Pulmonary artery endothelial cell (primary cell): ENCODE measurements at places on chromosomes 2 and 18.

DNA sequence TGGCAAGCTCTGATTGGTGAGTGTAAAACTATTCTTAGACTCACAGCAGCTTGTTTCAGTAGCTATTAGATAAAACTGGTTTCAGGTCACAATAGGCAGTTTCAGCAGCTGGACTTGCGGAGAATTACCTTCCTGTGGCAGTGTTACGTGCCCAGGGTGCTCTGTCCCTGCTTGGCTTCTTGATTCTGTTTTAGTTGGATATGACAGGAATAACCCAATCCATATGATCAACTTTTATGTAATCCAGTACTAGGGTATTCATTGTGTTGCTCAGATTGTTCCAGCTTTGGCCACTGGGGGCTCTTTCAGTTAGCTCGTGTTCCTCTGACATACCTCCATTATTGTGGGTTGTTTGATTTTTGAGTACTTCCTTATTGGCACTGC is 43.1 kb downstream of the INPP4A start:
- no peak for DNase-seq

DNA sequence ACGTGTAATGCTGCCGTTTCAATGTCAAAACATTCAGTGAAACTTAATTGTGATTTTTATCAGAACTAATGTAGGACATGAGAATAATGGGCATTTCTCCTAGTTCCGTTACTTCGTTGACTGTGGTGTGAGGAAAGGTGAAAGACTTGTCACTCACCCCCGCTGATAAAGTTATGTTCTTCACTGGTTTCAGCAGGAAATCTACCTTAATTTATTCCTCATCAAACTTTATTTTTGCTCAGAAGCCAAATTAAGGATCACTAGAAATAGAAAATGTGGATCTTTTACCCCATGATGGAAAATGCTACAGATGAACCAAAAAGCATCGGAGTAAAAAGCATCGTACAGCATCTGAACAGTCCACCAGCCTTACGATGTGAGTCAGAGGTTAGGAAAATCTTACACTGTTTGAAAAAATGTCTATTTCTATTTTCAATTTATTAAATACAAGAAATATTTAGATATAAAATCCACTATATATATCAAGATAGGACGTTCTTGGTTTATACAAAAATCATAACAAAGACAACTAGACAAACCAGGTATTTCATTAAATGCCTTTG is 1.0 kb upstream of the ROCK1 start:
- DNase-seq: no peak

DNA sequence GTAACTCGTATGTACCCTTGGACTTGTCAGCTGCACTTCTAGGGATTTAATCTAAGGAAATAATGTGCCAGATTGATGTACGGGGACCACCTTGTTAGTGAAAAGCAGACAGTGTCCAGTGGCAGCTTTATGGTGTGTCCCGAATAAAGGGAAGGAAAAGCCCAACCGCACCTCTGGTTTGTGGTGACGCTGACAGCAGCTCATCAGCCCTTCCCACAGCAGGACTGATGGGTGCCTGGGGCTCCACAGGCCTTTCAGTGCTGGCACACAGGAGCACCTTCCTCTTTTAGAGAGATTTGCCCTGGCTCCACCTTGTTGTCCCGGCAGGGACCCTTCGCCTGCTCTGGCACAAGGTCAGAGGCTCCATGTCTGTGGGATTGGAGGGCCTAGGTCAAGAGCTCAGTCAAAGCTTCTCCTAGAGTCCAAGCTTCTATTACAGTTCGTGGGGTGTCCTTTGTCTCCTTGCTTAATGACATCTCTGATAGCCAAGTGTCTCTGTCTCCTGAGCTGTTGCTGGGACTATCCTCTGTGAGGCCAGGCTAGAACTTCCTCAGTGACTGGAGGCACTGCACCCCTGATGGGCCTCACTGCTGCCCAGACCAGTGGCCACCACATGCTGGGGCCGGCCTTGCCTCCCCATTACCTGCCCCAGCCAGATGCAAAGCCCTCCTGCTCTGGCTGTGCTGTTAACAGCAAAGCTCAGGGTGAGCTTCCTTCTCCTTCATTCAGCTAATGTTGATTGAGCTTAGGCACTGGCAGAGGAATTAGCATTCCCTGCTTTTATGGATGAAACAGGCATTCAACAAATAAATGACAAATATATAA is 33.0 kb upstream of the SCLY start:
- DNase-seq: no peak

- DNase-seq: no peak
These were observed 13.1 kb downstream of the XIRP2 start for GRCh38 chr2:166901336-166901735.

DNA sequence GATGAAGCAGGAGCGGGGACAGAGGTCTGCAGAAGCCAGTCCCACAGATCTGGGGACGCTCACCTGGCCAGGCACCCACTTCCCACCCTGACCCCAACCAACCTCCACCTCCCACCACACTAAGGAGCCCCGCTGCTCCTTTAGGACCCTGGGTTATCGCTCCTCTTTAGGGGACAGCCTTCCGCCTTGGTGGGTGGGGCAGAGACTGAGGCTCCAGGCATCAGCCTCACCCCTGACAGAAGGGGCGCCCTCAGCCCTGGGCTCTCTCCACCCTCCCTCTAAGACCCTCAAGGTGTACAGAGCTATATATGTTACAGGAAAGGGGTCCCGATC is 33.5 kb upstream of the SLC66A3 start:
- DNase-seq: no peak

GRCh38 chr2:170651624-170652325 is 63.4 kb upstream of the SP5 start:
- no peak for DNase-seq

DNA sequence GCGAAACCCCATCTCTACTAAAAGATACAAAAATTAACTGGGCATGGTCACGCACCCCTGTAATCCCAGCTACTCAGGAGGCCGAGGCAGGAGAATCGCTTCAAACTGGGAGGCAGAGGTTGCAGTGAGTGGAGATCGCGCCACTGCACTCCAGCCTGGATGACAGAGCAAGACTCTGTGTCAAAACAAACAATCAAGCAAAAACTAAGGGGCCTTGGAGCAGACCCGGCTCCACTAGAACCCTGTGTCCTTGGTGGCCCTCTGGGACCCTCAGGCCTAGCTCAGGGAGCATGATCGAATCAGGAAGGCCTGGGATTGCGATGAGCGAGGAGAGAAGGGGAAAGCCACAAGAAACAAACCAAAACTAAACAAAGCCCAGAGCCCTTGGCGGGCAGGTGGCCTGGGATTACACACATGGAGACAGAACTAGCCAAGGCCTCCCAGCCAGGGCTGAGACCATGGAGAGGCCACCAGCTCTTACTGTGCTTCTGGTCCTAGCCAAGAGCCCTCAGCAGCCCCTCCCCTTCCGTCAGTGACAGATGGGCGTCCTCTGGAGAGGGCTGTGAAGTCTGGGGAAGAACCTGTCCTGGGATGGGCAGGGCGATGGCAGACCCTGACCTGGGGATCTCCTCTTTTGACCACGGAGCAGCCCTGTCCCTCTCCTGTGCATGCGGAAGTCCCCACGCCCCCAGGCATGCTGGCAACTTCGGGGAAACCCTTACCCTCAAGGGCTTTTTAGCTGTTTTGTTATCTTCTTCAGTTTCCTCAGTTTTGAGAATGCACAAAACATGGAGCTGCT is 27.4 kb upstream of the CATIP start:
- no peak for DNase-seq

DNA sequence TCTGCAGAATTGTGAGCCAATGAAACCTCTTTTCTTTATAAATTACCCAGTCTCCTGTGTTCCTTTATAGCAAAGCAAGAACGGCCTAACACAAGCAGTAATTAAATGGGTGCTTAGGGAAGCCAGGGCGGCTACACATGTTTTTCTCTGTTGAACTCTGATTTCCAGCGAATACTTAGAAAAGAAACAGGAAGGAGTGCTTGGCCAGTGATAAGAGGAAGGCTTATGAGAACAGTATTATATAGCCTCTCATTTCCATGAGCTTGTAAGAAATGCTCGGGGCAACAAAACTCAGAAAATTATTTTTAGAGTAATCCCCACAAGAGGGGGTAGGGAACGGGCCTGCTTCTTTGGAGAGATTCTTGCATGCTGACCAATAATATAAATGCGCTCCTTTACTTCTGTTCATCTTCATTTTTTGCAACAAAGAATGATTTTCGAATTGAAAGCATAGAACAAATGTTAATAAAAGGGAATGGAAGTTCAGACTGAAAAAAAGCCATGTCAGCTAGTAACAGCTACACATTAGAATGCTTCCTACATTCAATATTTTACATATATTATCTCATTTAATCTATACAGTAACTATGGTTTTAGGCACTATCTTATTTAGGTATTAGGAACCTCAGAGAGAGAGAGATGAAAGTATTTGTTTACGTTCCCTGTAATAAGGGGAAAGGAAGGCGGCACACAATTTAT is 49.7 kb upstream of the CCDC85A start:
- peak; percentile 67 for DNase-seq

DNA sequence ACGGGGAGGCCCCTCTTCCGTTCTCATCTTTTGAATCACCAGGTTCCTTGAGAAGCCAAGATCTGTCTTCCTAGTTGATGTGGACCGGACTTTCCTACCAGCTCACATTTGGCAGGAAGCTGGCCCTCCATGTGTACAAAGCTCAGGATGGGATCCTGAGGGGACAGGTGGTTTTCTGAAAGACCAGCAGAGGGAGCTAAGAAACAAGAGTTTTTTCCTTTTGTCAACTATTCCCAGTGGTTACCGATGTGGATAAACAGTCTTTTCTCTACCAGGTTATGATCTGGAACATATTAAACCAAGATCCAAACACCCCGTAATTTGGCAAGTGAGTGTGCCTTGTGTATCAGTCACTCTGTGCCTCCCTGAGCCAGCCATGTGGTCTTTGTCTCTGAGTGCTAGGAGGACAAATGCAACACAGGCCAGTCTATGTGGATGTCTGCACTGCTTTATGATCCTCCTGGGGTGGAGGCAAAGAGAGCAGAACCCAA is 25.1 kb upstream of the ARHGAP25 start:
- no peak for DNase-seq

DNA sequence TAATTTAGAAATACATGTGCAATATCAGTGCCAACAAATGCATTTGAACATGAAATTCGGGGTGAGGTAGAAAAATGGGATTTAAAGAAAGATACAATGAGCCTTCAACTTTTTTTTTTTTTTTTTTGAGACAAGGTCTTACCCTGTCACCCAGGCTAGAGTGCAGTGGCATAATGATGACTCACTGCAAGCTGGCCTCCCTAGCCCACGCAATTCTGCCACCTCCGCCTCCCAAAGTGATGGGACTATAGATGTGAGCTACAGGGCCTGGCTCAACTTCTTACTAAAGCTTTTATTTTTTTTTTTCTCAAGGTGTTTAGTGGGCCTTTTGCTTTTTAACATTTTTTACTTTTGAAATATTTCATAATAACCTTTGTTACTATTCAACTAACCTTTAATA is 365.6 kb downstream of the LRRTM4 start:
- DNase-seq: no peak

GRCh38 chr18:22558945-22559385 is 141.2 kb upstream of the CTAGE1 start:
- peak; percentile 51 for DNase-seq

DNA sequence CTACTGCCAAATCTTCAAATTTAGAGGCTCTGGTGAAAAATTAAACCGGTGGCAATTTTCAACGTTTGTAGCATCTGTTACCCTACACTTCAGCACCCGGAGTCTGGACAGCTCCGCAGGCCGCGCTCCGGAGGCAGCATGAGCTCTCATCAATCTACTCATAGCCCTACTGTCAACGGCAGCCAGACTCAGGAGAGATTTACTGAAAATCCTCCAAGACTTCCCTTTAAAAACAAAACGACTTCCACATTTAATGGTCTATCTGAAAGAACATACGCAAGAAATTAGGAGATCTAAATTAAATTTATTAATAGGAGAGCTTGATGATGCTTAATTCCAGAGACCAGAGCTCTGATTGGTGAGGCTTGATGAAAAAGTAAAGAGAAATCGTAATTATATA is 970 bp upstream of the ADCYAP1 start:
- peak; percentile 7 for DNase-seq
